ENCODE measurements at places on chromosomes 2 and 18.

- DNase-seq, result no peak
Measured at GRCh38 chr2:111678651-111679050, 205.3 kb downstream of the ANAPC1 start.

GRCh38 chr18:51523671-51524070 lies 326.2 kb upstream of the MEX3C start:
- no peak for DNase-seq

GRCh38 chr2:171541202-171541887 lies 19.1 kb downstream of the CYBRD1 start:
- DNase-seq, result no peak

DNA sequence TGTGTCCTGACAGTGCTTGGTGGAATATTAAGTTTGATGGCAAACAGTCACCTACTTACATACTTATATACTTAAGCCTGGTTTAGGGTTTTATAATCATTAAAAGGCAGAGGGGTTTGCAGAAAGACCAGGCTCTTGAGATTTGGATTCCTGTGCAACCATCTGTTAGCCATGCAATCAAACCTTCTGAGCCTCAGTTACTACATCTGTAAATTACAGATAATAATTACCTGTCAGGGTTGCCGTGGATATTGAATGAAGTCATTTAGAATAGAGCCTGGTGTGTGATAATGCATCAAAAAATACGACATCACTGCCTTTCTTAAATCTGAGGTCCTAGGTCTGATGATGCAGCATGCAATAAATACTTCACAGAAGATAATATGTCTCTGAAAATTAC lies 152.9 kb downstream of the ARHGAP28 start:
- DNase-seq, result no peak

- DNase-seq, result no peak
Measured at GRCh38 chr2:10007435-10007834, 35.9 kb upstream of the KLF11 start.

DNA sequence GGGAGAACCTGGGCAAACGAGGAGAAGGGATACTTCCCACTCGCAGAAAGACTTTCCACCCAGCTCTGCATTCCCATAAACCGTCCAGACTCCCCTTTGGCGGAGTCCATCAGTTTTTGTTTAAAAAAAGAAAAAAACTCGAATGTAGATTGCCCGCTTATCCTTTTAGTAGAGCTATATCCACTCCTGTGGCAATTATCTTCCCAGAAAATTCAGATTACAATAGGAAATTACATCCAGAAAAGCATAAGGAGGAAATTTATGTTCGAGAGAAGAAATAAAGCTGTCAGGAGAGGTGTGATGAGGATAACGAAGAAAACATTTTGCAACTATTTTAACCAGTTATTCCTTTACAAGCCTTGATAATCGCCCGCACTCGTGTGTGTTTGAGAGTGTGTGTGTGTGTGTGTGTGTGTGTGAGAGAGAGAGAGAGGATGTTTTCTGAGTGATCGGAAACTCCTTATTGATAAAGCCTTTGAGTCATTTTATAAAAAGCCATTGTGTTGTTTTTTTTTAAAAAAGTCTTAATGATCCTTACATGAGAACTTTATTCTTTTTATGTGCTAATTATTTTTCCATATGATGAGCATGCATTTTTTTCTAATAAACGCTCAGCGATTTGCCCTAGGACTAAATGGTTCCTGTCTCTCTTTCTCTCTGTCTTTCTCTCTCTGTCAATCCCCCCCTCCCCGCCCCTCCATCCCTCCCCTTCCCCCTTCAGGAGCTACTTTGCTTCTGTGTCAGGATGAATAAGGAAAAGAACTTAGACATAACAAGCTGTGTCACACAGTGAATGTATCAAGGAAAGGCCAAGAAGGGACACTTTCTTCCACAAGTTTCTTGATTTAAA lies 1.1 kb upstream of the PPP3R1 start:
- DNase-seq, result no peak

Data from tibial nerve (tissue), 4 donors.